ENCODE measurements at places on chromosomes 4 and X.

GRCh38 chr4:146098397-146098796 lies 77.1 kb upstream of the LSM6 start:
- no peak for DNase-seq

- DNase-seq = no peak
These were observed 3.2 kb upstream of the NEK1 start for GRCh38 chr4:169615467-169616106.

GRCh38 chr4:162727232-162727631 lies 439.5 kb downstream of the NAF1 start:
- DNase-seq = no peak

DNA sequence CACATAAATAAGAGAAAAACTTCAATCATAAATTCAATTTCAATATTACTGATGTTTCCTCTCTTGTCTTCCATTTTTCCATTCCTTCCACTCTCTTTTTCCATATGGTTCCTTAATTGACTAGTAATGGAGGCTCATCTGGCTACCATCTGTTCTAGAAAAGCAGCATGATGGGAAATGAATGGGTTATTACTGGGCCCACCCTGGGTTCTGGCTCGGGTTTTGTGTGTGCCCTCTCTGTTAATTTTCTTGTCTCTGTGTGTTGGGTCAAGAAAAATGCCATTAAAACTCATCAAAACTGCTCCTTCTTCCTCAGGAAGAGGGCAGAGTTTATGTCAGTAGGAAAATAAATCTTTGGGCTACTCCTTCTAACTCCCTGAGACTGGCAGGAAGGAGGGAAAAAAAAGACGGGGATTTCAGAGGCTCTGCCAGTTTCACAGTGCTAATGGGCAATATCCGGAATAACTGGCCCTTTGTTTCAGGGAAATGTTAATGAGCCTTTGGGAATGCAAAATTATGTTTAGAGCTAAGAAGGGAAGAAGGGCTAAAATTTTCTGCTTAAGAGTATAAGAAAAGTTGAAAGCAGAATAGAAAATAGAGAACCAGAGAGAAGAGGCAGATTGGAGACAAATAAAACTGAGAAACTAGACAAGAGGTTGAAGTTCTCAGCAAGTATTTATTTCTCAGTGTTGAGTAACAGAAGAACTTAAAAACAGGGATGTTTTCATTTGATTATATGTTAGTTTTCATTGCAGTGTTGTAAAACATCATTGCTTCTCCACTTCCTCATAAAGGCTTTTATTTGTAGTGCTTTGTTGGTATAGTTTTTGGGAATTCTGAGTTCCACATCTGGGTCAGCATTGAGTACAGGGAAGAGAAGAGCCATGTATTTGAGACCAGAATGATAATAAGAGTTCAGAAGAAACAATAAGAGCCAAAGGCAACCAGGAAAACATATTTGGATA lies 19.7 kb downstream of the GABRB1 start:
- DNase-seq = no peak

GRCh38 chrX:149825424-149825823 lies 43.7 kb downstream of the MAGEA9 start:
- DNase-seq = peak; percentile 58

- DNase-seq = no peak
These were observed 41.3 kb downstream of the RBMX start for GRCh38 chrX:136839196-136839595.

GRCh38 chr4:84651499-84651898 lies 68.6 kb downstream of the CDS1 start:
- DNase-seq = no peak

DNA sequence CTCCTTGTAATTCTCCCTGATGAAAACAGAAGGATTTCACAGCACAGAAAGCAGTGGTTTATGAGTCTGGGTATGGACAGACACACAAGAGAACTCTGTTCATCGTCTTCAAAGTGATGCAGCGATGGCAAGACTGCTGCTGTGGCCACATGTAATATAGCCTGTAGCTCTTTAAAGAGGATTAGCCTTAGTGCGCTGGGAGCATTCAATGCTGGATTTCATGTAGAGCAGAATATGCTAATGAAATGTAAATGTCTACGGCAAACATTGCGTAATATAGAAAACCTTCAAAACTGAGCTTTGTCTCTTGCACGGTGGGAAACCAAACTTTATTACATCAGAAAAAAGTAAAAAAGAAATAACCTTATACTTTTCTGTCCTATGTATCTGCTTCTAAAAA lies 42.9 kb downstream of the ALPK1 start:
- peak; percentile 39 for DNase-seq

DNA sequence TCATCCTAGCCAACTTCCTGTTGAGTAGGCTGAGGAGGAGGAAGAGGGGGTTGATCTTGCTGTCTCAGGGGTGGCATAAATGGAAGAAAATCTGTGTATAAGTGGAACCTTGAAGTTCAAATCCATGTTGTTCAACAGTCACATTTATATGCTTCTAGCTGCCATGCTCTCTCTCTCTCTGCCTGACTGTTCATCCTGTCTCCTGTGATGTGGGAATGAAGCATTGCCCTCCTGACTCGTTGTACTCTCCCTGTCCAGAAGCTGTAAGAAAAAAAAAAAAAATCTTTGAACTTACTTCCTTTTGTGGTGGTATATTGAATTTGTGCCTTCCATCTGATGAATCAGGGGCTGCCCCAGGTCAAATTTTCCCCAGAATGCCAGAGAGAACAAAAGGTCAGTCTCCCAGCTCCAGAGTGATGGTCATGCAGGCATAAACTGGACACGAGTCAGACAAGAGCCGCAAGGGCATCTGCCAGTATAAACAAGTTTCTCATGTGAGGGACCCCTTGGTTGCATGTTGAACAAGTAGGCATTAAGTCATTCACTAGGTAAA lies 257.0 kb downstream of the IDS start:
- no peak for DNase-seq

- no peak for DNase-seq
These were observed 93.5 kb downstream of the GRXCR1 start for GRCh38 chr4:42985976-42986375.

DNA sequence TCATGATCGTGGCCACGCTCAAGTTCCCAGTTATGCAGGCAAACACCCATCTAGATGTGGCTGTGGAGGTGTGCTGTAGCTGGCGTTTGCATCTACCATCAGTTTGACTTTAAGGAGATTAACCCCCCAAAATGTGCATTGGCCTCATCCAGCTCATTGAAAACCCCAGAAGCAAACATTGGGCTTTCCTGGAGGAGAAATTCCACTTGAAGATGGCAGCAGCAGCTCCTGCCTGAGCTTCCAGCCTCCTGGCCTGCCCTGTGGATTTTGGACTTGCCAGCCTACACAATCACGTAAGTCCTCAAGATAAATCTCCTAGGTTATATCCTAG lies 30.2 kb upstream of the SLC25A6 start:
- no peak for DNase-seq

DNA sequence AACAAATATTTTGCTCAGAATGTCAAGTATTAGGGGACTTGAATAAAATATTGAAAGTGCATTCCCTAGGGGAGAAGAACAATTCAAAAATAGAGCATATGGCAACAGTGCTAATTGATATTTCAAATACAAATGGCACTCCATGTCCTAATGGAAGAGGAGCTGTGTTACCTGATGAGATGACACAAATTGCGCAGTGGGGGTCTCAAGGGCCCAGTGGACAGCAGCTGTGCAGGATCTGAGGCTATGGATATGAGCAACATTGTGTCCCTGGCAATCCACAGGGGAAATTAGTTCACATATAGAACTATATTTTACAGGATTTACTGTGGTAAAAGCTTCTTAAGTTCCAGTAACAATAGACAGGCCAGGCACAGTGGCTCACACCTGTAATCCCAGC lies 17.4 kb upstream of the USP46 start:
- DNase-seq = no peak

DNA sequence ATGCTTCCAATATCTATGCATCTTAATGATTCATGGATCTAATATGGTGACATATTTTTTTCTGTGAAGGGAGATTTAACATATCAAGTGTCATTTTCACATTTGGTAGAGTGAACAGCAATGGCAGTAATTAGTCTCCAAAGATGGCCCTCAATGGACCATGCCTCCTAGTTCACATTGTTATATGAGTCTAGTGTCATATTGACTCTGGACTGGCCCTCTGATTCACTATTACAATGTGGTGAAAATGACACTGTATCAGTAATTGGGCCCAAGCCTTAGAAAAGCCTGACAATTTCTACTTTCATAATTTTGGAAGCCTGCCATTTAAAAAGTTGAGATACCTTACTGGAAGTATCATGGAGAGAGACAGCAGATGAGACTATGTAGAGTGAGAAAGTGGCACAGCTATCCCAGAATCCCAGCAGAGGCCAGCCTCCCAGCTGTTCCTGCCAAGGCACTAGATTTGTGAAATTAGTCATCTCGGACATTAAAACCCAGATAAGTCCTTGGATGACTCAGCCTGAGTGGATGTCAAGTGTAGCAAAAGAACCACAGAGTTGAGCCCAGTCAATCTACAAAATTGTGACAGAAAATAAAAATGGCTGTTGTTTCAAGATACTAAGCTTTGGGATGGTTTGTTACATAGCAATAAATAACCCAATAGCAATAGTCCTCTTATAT lies 68.4 kb downstream of the ARHGEF38 start:
- DNase-seq = no peak

DNA sequence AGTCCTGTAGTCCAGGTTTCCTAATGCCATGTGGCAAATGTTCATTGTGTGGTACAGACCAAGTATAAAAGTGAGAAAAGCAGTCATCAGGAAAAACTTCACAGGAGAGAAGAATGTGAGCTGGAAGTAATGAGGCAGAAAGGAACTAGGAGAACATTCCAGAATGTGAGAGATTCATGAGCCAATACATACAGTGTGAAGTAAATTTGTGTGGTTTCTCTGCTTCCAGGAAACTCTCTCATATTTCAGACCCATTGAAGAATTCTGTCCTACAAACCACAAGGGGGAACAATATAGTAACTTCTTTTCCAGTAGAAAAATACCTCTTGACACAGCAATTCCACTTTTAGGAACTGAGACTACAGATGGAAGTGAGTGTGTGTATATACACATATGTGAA lies 136.5 kb downstream of the RNF150 start:
- DNase-seq = no peak
